Stimulated activated CD8-positive, alpha-beta memory T cell treated with anti-CD3 and anti-CD28 coated beads, Interleukin-4, amount 100 ng/mL, for 1 hour (primary cell): ENCODE measurements at places on chromosomes 12 and 14.

DNA sequence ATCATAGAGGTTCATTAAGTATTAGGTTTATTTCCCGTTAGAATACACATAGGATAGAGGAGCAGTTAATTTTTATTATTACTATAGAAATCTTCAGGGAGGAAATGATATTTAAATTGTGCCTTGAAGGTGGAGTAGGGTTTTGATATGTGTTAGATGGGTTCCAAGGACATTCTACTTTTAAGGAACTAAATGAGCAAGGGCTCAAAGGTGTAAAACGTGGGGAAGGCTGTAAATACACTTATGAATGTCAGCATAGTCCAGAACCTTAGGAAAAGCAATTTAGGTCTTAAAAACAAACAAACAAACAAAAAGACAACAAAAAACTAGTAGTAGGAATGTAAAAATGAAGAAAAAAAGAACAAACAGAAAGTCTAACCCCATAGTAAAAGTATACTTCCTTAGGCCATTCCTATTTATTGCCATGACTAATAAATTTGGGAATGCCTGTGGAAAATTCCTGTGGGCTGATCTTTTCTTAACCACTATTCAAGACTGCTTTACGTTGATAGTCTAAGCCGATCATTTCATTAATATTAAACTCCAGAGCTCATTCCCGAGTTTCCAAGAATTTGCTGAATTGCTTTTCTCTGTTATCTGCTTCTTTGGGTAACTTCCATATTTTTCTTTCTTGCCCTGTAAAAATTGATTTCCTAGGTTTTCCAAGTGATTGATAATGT lies 180.3 kb downstream of the RAD51B start:
- no peak for DNase-seq

- no peak for DNase-seq
These were observed 593 bp downstream of the UNC119B start for GRCh38 chr12:120710805-120711296.

DNA sequence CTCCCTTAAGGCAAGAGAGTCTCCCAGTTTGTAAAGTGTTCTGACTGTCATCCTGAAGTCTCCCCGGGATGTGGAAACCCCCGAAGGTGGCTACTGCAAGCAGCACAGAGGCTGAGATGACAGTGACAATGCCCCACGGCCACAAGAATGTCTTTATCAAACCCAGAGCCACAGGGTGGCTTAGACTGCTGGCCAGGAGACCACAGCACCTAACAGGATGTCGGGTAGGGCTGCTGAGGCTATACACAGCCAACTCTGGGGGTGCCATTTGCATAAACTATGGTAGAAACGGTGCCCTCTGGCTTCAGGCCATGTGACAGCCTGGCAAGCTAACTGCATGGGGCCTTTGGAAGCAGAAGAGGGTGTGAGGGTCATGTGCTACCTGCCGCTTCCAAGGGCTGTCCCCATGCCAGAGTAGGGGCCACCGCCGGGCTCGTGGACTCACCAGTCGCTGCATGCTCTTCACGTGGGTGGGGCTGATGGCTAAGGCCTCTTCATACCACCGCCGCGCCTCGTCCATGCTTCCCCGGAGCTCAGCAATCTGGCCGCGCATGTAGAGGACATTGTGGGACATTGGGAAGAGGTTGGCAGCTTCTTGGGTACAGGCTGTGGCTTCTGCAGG lies 180.9 kb downstream of the CALM1 start:
- no peak for DNase-seq

DNA sequence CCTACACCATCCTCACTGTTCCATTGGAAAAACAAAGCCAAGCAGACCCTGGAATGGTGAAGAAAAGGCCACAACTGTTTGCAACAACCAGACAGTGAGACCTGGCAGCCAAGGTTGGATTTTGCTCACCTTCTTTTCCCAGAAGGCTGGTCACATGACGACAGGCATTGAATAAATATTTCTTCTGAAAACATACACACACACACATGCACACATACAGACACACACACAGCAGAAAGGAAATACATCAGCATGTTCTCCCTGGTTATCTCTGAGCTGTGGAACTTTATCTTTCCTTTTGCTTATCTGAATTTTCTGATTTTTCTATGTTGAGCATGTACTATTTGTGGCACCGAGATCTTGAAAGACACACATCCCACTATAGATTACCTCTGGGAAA lies 38.0 kb upstream of the CCDC60 start:
- DNase-seq: no peak

GRCh38 chr12:56385873-56386272 lies 23.2 kb upstream of the APOF start:
- DNase-seq: no peak

DNA sequence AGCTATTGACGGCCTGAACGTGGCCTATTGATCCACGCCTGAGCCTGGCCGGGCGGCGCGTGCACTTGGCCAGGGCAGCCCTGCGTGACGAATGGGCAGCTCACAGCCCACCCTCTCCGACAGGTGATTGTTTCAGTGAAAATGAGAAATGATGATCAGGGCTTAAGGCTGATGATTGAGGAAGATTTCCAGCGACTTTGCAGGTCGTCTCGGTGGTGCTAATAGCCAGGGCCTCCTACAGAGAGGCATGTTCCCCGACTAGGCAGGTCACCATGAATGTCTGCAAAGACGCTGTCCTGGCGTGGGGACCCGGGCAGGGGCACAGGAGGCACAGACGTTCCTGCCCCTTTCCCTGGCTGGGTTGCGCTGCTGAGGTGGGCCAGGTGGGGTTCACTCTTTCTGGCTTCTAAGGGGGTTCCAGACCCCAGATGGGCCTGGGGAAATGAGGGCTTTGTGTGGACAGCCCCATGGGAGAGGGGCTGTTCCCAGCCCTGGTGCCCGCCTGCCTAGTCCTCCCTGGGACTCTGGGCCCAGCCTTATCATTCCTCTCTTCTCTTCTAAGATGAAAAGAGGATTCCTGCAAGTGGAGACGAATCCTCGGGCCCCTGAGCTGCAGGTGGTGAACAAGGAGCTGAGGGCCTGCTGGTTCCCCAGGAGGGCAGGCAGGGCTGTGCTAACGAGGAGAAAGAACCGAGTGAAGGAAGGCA lies 157.4 kb downstream of the KIF26A start:
- DNase-seq: no peak

DNA sequence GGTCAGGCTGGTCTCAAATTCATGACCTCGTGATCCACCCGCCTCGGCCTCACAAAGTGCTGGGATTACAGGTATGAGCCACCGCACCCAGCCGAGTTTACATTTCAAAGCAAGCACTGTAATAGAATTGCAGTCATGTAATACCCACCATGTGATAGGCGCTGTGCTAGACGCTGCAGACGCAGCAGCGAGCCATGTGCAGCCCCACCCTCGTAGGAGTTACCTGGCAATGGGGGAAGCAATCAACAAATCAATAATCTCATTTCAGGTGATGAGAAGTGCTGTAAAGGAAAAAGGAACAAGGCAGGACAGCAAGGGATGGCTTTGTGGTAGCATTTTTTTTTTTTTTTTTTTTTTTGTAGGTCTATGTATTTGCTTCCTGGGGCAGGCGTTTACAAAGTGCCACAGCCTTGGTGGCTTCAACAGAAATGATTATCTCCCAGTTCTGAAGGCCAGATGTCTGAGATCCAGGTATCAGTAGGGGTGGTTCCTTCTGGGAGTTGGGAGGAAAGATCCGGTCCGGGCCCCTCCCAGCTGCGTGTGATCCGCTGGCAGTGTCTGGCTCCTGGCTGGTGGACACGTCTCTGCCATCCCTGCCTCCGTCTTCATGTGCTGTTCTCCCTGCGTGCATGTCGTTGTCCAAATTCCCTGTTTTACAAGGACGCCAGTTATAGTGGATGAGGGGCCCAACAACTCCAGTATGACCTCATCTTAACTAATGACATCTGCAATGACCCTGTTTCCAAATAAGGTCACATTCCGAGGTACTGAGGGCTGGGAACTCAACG lies 72.8 kb downstream of the TNFAIP2 start:
- no peak for DNase-seq

DNA sequence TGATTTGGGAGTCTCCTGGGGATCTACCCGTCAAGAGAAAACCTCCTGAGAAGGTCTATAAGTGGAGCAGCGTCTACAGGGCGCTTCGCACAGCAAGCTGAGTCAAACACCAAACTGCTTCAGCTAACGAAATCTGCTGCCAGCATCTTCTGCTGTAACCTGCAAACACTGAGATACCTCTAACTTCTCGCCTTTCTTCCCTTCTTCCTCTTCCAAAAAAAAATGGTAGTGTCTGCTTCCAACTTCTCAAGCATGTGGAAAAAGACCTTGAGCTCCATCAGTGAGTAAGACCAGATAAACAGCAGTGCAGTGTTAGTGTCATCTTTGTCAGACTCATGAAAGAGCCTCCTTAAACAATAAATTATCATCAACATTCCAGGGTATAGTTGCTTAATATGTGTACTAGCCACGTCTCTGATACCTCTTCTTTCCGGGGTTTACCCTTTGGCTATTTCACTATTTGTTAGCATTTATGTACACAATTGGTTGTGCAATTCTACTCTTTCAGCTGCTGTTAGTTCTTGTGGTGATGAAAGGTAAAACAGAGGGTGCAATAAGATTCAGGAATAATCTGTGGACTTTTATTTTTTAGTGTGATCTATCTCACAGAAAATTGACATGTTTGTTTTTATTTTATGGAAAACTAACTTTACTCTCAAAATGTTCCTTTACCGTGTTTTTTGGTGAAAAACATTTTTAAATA lies 81.6 kb downstream of the LLPH start:
- DNase-seq: no peak

DNA sequence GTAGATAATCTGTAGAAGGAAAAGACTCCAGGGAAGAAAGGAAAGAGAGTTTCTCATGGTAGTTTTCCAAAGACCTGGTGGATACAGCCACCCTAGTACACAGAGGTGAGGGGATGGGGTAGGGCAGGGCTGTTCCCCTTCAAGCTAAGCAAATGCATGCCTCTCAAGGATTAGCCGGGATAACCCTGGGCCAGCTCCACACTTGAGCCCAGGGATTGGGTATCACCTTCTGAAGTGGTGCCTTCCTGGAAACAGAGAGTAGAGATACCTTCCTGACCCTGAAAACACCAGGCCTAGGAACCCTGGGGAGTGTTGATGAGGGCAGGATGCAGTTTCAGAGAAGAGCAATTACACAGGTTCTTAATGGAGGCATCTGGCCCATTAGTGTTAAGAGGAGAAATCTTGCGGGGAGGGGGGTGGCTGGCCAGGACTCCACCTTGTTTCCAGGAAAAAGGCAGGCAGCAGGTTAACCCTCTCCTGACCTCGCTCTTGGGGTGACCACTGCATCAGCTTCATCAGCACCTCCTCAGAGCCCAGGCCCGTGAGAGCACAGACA lies 106.9 kb upstream of the TMEM233 start:
- no peak for DNase-seq
